ENCODE measurements at places on chromosomes 1 and 21. TPM values are rescaled to one million over a fixed set of nuclear protein-coding genes. Genes with fewer than 3 reads are reported as not detected.

GRCh38 chr1:29945426-29945825, 709.1 kb downstream of the PTPRU start:
- DNase-seq = no peak

DNA sequence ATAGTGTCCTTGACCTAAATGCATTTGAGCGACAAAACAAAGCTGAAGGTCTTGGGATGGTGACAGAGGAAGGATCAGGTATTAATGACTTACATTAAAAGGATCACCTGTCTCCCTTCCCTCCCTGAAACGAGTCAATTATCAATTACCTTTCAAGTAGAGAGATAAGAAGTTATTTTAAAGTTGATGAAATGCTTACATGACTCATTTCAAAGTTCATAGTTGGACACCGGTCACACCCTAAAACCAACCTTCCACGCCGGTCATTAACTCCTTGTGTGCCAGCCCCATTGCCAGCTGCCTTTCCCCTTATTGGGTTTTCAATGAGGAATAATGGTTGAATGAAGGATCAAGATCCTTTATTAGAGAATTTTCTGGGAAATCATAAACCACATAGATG, 129.8 kb downstream of the ZP4 start:
- no peak for DNase-seq

The S100A1 gene
- not detected for total RNA-seq

DNA sequence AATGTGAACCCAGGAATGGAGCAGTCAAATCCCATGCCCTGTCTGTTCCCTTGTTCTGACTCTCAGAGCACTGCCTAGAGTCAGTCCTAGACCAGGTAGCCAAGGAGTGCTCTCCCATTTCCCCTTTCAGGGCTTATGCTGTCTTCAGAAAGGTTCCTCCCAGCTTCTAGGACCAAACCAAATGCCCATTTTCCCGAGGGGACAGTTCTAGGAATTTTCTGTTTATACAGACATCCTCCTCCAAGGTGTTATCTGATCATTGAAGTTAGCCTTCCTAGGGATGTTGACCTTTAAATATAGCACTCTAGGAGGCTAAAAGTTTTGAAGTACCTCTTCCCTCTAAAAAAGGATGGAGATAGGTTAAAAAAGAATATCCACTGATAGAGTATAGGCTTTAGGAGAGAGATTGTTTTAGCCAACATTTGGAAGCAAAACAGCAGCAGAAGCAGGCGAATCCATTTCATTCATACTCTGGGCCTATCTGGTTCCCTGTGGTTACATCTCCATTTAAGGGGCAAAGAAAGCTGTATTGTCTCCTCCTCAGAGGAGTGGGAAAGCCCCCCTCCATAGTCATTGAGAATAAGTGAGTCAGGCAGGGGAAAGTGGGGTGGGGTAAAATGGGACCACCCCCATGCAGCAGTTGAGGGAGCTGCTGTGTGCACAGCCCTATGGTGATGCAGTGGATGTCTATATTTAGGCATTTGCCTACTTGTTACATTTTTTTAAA, 126.5 kb downstream of the SPATA46 start:
- no peak for DNase-seq

DNA sequence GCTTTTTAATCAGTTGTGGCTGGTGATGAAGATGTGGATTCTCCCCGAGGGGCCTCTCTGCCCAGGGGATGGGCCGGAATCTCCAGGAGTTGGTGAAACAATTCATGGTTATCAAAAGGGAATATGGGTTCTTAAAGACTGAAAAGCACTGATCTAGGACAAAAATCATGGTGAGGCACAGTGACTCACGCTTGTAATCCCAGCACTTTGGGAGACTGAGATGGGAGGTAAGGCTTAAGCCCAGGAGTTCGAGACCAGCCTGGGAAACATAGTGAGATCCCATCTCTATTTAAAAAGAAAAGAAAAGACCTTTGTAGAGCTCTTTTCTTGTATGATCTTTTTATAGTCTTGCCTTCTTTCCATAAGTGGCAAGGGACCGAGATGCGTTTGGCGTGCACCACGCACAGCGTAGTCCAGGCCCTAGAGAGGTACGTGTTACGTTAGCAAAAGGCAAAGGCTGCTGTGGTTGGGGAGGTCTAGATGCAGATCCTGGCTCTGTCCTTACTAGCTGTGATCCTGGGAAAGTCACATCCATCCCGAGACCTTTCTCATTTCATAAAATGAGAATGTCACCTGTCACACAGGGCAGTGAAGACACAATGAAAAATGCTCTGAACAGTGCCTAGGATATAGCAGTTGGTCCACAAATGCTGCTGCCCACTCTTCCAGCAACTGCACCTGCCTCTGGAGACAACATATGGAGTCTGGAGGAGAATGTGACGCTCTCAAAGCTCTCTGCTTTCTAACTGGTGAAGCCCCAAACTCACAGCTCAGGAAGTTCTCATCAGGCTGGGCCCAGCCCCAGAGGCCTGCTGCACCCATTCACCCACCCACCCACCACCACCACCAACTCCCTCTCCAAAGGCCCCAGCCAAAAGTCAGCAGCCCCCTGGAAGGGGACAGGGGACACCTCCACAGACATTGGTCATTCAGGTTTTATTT, 54.8 kb downstream of the KIF21B start:
- no peak for DNase-seq

Data from naive thymus-derived CD4-positive, alpha-beta T cell (primary cell).